NCI-H2081 (cell line): ENCODE measurements at places on chromosomes 2 and 18.

GRCh38 chr2:152472481-152472887, 137.5 kb downstream of the FMNL2 start:
- no peak for DNase-seq

DNA sequence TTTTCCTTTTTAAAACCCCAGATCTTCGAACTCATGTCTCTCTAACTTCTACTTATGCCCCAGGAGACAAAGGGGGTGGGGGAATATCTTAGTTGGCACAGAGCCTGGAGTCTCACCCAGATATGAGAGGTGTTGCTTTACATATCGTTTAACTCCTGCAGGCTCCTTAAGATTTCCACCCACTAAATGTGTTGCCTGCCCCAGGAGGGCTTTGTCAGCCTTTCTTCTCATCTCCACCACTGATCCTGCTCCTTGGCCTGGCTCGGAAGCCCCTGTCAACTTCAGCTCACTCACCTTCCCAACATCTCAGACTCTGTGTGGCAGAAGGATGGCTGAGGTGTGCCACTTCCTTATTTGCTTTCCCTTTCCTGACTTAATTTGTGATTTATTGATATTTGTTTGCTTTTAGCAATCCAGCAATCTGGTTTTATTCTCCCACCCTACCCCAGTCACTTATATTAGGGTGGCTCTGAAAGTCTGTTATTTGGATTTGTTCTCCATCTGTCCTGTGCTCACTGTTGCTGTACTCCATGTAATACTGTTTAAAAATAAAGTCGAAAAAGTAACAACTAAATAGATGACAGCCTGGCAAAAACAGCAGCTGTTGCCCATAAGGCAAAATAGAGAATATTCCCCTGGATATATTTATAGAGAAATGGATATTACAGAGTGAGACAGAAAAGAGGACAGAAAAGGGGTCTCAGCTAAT, 200.6 kb downstream of the ZBTB7C start:
- DNase-seq = peak; percentile 12

- DNase-seq = peak; percentile 31
Measured at GRCh38 chr18:75203416-75204268, 5.3 kb downstream of the PTGR3 start.

- no peak for DNase-seq
Measured at GRCh38 chr18:58583569-58583968, 45.3 kb downstream of the ALPK2 start.

DNA sequence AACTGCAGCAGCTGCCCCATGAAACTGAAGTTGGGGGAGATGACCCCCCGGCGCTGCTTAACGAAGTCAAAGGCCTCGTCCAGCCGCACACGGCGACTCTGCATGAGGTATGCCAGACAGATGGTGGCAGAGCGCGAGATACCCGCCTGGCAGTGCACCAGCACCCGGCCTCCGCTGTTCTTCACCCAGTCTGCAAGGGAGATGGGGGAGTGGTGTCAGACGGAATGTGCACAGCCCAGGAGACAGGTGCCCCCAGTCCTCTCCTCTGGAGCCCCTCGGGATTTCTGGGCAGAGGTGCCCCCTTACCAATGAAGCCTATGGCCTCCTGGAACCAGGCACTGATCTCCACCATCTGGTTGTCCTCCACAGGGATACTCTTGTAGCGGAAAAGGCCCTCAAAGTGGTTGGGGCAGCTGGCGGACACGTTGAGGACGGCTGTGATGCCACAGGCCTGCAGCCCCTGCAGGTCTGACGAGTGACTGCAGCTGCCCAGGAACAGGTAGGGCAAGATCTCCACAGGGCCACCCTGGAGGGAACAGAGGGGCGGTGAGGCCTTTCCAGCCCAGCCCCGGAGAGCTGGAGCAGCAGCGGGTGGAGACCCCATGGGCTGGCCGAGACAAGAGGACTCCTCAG, 1.3 kb downstream of the DUSP2 start:
- peak; percentile 54 for DNase-seq

- DNase-seq = no peak
Measured at GRCh38 chr18:62566199-62566598, 43.4 kb downstream of the ZCCHC2 start.

DNA sequence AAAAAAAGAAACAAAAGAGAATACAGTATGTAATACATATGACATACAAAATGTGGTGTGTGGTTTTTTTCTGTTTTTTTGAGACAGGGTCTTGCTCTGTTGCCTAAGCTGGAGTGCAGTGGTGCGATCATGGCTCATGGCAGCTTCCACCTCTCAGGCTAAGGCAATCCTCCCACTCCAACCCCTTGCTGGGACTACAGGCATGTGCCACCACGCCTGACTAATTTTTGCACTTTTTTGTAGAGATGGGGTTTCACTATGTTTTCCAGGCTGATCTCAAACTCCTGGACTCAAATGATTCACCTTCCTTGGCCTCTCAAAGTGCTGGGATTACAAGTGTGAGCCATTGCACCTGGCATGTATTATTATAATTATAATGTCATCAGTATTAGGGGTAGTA, 38.9 kb downstream of the DHX57 start:
- no peak for DNase-seq

DNA sequence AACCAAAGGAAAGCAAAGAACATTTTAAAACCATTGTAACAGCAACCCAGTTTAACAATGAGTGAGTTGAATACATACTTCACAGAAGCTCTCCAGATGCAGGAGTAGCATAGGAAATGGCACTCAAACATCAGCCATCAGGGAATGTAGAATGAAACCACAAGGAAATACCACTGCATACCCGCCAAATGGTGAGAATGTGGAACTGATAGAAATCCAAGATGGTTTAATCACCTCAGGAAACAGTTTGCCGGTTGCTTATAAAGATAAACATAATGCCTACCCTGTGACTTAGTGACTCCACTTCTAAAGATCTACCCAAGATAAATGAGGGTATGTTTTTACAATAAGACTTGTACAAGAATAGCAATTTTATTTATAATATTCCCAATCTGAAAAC, 132.0 kb downstream of the GALNT1 start:
- no peak for DNase-seq

DNA sequence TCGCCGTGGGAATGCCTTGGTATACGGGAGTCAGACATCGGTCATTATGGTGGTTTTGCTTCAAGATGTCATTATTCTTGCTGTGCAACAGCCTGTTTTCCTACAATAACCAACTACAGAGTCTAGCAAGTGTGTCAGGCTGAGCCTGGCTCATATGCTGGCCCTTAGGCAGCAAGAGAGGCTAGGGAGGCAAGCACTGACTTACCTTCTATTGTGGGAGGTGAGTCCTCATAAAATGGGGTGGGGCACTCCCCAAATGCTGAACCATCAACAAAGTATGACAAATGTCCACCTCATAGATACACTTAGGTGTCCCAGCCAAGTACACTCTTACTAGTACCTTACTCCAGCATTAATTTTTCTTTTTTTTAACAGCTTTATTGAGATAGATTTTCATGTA, 77.0 kb upstream of the ATL2 start:
- DNase-seq = no peak

GRCh38 chr18:10591896-10592295, 66.1 kb downstream of the NAPG start:
- no peak for DNase-seq

DNA sequence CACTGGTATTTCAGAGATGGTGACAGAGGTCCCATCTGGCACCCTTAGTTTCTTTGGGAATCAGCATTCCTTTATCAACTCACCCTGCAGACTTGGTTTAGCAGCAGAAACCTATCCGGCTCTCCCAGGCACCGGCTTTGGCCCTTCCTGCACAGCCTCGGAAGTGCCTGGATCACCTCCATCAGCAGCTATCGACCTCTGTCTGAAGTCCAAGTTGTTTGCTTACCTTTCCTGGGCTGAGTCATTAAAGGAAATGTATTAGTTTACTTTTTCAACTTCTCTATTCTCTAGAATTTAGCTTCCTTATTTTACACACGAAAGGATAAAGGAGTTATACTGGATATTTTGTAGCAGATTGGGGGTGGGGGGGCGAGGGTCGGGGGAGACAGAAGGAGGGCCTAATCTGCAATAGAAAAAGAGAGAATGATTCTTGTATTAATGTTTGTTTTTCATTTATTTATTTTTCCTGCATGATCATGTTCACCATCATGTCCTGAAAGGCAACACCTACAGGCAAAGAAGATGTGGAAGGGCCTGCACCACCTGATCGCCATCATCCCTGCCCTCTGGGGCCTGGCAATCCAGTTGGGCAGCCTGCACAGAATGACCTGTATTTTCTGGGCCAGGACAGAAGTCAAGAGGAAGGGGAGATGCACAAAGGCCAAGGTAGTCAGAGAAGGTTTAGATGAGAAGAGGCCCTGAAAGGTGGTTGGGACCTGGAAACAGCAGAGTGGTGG, 22.1 kb upstream of the MAT2A start:
- DNase-seq = no peak

DNA sequence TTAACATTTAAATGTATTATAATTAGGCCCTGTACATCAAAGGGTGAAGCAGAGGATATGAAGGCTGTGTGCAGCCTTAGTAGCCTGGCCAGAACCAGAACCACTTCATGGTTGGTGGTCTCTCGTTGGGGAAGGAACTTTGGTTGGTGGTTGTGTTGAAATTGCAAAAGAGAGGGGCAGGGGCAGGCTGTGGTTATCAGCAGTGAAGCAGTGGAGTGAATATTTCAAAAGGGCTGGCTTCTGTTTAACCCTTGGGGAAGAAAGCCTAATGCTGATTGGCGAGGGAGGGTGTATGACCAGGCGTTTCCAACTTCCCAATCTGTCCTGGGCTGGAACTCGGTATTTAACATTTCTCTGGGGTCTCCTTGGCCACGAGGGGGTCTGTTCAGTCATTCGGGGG, 51.2 kb upstream of the LYPD6B start:
- no peak for DNase-seq

GRCh38 chr2:76829374-76830234, 692.6 kb downstream of the LRRTM4 start:
- no peak for DNase-seq

DNA sequence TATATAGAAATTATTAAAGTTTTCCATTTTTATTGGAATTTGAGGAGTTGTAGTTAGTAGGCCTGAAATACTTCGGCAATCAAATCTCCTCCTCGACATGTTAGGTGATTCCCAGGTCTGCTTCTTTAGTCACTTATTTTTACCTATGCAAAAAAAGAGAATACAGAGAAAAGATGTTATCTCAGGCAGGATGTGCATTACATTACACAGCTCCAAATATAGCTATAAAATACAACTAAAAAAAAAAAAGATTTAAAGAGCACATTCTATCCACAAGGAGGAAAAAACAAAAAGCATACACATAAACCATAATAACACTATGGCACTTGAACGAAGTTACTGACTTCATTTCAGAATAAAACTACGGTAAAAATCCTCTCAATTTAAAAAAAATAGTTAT, 8.1 kb downstream of the STK17B start:
- DNase-seq = no peak

DNA sequence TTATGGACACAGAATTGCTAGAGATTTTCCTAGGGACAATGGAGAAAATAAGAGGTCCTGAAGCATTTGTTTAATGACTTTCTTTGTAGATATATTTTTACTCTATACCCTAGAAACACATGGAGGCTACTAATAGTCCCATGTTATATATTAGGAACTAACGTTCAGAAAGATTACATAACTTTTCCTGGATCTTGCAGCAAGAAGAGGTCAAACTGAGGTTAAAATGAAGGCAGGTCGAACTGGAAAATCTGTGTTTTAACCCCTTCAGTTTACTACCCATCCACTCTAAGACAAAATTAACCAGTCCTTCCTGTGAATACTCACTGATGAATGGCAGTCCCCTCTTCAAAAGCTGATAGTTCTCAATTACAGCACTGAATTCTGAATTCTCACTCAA, 1415.8 kb upstream of the CELF4 start:
- DNase-seq = no peak

DNA sequence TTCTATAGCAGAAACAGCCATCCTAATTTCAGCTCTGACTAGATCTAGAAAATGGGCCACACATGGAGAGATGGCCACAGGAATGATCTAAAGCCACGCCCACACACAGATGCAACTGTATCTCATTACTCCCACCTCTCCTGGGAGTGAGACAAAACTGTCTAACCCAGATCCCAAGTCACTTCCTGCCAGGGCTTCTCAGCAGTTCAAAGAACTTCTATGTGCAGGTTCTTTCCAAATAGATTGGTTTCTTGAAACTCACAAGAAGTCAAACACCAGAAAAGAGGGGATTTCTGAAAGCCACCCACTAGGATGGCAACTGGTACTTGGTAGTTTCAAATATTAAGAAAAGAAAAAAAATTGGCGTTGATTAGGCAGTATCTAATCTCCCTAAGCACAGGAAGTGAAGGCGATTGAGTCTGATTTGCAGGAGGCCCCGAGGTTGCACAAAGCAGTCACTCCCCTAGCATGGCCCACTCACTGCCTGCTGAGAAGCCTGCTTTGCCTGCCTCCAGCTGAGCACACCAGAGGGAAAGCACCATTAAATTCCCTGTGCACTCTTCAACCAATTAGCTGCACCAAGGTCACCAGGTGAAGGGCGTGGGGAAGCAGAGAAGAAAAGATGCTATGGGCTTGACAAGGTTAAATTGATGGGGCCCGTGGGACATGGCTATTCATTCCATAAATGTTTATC, 51.1 kb downstream of the PAPOLG start:
- peak; percentile 28 for DNase-seq
